ENCODE measurements at places on chromosomes 2 and 18.

- no peak for DNase-seq
These were observed 56.6 kb downstream of the LCLAT1 start for GRCh38 chr2:30503695-30504052.

DNA sequence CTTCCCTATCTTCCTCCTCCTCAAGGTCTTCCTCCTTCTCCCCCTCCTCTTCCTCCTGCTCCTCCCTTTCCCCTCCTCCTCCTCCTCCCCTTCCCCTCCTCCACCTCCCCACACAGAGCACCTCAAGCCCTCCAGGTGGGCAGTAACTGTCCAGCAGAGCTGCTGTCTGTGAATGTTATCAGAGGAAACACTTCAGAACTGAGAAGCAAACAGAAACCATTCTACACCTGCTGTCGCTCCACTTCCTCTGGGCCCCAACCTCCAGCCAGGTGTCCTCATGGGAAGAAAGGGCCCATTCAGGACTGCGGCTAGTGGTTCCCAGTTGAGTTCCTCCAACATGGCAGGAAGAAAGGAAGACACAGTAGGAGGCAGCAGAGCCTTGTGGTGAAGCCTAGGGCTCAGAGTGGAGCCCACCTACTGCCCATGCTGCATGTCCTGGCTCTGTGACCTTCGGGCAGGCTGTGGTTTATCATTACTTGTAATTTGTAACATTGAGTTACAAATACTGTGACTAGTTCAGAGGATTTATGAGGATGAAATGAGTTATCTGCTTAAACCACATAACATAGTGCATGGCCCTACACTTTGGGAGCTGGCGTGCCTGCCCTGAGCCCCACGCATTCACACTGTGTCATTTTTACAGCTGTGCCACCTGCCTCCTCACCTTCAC lies 165.9 kb upstream of the ID2 start:
- no peak for DNase-seq

GRCh38 chr18:36635414-36636096 lies 193.2 kb downstream of the TPGS2 start:
- DNase-seq, result no peak

DNA sequence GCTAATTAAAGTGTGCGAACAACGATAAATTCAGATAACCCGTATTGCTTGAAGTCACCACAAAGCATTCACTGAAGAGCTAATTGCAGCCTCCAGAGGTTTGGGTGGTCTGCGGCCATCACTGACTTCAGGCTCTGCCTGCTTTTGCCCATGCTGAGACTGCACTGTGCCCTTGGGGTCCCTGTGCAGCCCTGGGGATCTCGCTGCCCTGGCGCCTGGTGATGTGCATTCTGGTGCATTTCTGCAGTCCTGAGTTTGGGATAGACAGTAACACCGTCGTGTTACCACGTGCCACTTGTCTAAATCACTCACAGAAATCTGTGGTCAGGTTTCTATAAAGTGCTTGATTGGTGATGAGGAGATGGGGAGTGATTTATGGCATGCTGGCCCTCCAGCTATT lies 27.6 kb downstream of the LDLRAD4 start:
- no peak for DNase-seq

- DNase-seq, result no peak
These were observed 19.1 kb upstream of the ARHGAP25 start for GRCh38 chr2:68715353-68716041.

DNA sequence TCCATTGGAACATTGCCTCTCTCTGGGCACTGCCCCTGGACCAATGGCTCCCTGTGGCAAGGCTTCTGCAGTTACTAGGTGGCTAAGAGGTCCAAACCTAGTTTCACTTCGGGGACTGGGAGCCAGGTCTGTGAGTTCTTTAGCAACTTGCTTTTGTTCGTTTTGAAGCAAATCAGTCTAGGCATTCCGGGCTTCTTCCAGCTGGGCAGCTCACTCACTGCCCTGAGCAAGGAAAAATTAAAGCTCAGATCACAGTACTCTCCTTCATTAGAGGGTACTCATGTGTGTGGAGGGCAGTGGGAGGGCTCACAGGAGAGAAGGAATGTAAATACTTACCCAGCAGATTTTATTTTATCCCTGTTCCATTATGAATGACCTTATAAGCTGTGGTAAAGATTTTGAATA lies 80.3 kb downstream of the SPP2 start:
- DNase-seq, result no peak

- DNase-seq, result peak; percentile 5
These were observed 776 bp downstream of the EMILIN2 start for GRCh38 chr18:2847317-2848246.

DNA sequence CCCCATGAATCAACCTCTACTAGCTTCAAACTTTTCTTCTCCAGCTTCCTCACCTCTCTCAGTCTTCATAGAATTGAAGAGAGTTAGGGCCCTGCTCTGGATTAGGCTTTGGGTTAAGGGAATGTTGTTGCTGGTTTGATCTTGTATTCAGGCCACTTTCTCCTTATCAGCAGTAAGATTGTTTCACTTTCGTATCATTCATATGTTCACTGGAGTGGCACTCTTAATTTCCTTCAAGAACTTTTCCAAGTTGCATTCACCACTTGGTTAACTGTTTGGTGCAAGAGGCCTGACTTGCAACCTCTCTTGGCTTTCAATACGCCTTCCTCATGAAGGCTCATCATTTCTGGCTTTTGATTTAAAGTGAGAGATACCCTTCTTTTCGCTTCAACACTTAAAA lies 22.8 kb downstream of the OXER1 start:
- no peak for DNase-seq

- no peak for DNase-seq
These were observed 2.3 kb upstream of the BCL11A start for GRCh38 chr2:60555783-60556139.

- DNase-seq, result no peak
These were observed 51.2 kb upstream of the DAPL1 start for GRCh38 chr2:158743879-158744278.

GRCh38 chr2:53820048-53820447 lies 33.2 kb downstream of the ERLEC1 start:
- DNase-seq, result no peak

GRCh38 chr2:229831805-229832509 lies 89.9 kb downstream of the TRIP12 start:
- no peak for DNase-seq

GRCh38 chr2:74481431-74481830 lies 1.4 kb downstream of the CCDC142 start:
- DNase-seq, result no peak

DNA sequence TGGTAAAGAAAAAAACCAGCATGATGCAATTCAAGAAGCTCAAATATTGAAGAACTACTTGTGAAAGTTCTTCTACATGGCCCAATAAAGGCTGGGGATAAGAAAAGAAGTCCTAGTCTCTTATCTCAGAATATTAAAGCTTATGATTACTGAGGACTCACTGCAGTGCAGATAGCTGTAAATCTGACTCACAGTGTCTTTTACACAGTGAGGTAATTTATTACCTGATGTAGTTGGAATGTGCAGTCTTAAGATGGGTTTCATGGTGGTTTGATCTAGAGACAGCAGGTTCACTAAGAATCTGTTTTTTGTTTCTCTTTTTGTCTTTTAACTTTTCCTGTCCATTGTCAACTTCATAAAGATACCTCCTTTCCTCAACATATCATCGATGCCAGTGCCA lies 484.0 kb upstream of the MAP2 start:
- no peak for DNase-seq

- DNase-seq, result no peak
These were observed 8.8 kb downstream of the RALB start for GRCh38 chr2:120261387-120262006.

DNA sequence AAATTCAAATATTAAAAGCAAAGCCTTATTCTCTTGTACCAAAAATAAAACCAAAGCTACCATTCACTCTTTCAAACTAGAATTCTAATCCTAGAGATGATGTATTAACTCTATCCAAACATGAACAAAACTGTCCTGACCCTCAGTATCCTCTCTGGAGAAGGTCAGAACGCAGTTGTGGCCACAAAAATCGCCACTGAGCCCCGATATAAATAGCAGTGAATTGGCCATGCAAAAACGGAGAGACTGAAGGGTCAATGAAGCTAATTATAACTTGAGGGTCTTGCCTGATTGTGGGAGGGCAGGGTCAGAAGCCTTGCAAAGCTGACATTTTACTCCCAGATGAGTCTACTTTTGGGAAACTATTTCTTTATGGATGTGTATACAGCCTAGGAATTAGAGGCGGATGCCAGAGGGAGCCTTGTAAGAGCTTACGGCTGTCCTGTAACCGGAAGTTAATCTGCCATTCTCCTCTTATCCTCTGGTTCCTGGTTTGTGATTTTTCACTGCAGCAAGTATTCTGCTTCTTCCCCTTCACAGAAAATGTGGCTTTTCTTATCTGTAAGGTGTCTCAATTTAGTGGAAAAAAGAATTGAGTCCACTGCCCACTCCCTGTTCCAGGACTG lies 28.1 kb downstream of the CAVIN2 start:
- no peak for DNase-seq
